Fibroblast of skin of right quadriceps (primary cell): ENCODE measurements at places on chromosomes 5 and 9.

DNA sequence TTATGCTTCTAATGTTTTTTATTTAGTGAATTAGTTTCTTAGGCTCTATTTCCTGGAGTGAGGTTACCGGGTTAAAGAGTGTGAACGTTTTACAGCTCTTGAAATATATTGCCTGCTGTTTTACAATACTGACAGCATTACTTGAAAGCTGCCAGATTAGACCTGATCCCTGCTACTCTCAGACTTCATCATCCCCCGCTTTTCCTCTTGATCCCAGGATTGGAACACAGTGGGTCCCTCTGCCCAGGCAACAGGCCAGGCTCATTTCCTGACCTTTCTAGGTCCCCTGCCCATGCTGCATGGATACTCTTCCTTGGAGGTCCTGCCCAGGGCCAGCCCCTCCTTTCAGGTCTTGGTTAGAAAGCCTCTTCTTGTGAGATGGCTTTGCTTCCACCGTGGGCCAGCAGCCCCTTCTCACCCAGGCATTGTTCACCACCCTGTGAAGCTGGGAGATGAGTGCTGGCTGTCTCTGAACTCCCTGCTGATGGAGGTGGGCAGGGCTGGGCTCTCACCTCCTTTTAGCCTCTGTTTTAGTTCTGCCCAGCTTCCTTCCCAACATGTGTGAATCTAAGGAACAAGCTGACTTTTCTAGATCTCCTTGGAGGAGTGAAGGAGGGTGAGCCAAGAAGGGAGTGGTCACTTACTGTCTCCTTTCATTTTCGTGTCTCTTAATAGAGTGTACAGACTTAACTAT lies 15.5 kb upstream of the FAM120AOS start:
- DNase-seq = no peak

DNA sequence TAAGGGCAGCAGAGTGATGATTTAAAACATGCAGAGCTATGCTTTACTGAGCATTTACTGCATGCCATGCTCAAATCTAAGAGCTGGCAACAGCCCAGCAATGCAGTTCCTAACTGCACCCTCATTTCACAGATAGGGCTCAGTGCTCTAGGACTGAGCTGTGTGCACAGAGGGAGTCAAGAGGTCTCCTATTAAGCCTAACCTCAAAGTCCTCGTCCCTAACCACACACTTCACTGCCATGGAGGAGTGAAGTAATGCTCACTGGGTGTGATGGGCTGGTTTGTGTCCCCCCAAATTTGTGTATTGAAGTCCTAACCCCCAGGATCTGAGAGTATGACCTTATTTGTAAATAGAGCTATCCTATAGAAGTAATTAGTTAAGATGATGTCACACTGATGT lies 25.9 kb downstream of the BARX1 start:
- DNase-seq = no peak

DNA sequence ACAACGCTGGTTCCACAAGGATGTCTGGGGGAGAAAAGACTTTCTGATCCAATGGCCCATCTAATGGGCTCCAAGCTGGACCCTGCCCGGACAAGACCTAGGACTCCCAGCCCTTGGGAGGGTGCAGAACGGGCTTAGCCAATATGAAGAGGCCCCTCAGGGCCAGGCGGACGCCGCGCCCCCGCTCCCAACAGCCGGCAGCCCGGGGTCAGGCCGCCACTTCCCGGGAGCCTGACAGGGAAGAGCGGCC lies 493 bp downstream of the P4HA2 start:
- DNase-seq = no peak

DNA sequence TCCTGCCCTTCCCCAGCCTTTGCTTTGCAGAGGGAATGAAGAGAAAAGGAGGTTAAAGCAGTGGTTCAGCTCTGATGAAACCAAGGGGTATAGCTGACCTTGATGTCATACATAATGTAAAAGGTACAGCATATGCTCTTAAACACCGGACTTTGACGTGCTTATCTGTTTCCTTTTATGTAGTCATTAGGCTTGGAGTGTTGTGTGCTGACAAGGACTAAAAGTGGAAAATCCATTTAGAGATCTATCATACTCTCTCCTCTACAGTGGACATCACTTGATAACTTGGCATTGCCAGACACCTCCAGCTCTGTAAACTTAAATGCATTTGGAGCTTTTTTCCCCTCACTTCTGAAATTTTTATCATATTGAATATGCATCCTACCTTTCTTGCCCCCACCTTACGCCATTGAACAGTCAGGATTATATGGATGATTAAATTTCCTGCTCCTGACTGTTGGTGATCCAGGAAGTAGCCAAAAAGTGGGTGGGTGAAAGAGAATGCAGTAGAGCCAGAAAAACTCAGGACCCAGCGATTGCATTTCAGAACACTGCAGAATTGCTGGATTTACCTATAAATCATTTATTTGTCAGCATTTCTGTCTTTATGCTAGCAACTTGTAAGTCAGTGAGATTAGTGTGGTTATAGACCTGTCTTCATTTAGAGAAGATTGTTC lies 4.1 kb downstream of the TNFAIP8 start:
- no peak for DNase-seq

GRCh38 chr5:127957183-127957582 lies 126.4 kb upstream of the SLC12A2 start:
- DNase-seq = no peak

DNA sequence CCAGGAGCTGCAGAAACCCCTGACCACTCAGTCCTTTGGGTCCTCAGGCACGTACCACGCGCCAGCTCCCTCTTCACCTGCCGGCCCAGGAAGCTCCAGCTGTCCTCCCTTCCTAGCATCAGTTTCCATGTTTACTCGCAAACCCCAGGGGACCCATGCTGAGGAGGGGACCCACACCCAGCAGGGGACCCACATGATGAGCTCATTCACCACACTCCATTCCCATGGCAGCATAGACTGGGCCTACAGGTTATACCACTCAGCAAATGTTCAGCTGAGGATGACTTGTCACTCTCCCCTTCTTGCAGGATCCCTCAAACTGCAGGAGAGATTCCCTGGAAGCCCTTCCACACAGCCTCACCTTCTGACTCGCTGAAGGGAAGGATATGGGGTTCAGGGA lies 73.5 kb upstream of the GALNT10 start:
- no peak for DNase-seq

- peak; percentile 10 for DNase-seq
These were observed 618.7 kb downstream of the DNAH5 start for GRCh38 chr5:13325765-13326164.

- no peak for DNase-seq
These were observed 152.0 kb upstream of the LRRTM2 start for GRCh38 chr5:139027150-139027549.

DNA sequence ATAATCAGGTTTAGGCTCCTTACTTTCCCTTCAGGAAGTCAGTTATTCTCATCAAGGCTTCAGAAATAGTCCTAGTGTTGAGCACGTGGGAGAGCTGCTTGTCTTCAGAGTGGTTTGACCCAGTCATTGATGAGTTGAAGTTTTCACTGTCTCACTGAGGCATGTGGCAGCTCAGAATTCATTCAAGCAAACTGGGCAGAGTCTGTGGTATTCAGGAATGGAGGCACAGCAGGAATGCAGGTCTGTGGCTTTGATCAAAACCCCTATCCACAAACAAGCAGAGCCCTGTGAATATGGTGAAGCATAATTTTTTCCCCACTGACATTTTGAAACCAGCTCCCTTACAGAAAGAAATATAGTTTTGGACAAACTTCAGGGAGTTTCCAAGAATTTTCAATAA lies 207.3 kb downstream of the CD180 start:
- peak; percentile 61 for DNase-seq

DNA sequence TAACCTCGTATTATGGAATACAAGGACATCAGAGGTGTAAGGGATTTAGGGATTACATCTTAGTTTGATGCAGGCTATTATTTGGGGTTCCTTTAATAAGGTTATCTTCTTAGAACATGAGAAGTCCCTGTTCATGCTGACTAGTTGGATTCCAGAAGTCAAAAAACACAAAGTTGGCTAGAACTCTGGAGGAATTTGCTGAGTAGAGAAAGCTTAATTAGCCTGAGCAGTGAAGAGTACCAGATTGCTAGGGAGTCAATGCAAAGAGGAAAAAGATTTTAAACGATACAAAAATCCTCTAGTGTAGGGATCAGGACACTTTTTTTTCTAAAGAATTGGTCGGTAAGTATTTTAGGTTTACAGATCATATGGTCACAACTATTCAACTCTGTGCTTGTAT lies 1872.5 kb upstream of the C9orf72 start:
- no peak for DNase-seq

GRCh38 chr9:11973011-11973410 lies 720.2 kb upstream of the TYRP1 start:
- DNase-seq = peak; percentile 5

GRCh38 chr9:21668516-21668915 lies 133.9 kb upstream of the MTAP start:
- no peak for DNase-seq

DNA sequence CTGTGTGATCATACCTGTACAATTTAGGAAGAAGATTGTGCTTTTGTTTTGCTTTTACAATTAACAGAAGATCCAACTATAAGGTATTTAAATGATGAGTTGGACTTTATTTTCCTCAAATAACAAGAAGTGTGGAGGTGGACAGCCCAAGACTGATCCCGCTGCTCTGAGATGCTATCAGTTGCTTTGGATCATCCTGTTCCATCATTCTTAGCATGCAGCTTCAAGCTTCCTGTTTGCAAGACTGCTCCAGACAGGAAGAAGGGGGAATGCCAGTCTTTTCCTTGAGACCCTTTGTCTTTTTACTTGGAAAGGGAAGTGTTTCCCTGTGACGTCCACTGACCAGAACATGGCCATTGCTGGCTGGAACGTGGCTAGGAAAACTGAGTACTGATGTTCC lies 250.8 kb downstream of the ZSWIM6 start:
- DNase-seq = no peak

- peak; percentile 37 for DNase-seq
These were observed 2.4 kb downstream of the SOWAHA start for GRCh38 chr5:132815454-132815853.

- no peak for DNase-seq
These were observed 84.3 kb downstream of the GHR start for GRCh38 chr5:42507451-42508097.

DNA sequence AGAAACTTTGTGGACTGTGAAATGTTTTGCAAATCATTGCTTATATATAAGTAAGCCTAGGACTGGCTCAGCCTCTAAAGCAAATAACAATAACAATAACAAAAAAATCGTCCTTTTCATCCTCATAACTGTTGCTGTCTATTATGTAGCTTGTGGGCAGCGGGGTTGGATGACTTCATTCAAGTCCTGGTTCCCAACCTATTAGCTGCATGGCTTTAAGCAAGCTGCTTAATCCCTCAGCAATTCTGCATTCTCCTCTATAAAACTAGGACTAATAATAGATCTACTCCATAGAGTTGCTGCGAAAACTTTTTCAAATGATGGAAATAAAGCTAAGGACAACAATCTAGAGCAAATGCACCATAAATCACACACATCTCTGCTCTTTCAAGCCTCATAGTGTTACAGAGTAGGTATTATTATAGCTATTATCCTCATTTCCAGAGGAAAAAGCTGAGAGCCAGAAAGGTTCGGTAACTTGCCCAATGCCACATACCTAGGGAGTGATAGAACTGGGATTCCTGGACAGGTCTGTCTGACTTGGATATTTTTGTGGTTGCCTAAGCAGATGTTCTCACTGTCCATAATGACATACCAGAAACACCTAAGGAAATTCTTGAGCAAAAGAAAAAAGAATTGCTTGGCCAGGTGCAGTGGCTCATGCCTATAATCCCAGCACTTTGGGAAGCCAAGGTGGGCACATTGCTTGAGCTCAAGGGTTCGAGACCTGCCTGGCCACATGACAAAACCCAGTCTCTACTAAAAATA lies 98.8 kb upstream of the ADRA1B start:
- DNase-seq = no peak

DNA sequence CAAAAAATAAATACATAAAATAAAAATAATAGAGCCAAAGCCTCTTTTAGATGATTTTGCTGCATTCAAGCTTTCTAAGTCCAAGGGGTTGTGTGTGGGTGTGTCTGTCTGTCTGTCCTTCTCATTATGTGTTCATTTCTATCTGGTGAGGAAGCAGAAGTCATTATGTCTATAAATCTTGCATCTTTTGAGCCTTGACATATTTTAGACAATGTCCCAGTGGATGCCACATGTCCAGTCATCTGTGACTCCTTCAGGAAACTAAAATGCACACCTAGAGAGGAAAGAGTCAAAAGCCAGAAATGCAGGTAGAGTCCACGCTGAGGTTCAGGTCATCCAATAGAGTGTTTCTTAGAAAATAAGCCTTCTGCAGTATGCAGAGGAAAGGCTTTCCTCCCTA lies 80.9 kb downstream of the GALNT10 start:
- no peak for DNase-seq

- DNase-seq = no peak
These were observed 145.0 kb downstream of the MED27 start for GRCh38 chr9:131934673-131935072.

DNA sequence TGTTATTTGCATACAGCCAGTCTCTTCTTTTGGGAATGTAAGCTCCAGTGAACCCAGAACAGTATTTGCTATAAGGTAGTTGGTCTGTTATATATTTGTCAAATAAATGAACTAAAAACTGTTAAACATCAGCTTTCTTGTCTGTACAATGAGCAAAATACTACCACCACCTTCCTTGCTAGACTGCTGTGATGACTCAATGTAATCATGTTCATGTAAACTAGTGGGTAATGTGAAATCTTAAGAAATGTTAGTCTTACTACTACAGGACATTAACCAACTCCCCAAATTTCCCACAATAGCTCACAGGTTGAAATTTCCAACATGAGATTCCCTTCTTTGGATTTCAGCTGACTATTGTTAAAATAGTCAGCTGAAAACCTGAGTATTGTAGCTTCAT lies 176.1 kb downstream of the TRPM3 start:
- no peak for DNase-seq

- no peak for DNase-seq
These were observed 5.3 kb downstream of the MROH2B start for GRCh38 chr5:41065691-41066335.

GRCh38 chr5:138533973-138534941 lies 8.8 kb downstream of the ETF1 start:
- no peak for DNase-seq

GRCh38 chr9:14131356-14132088 lies 182.4 kb downstream of the NFIB start:
- no peak for DNase-seq

DNA sequence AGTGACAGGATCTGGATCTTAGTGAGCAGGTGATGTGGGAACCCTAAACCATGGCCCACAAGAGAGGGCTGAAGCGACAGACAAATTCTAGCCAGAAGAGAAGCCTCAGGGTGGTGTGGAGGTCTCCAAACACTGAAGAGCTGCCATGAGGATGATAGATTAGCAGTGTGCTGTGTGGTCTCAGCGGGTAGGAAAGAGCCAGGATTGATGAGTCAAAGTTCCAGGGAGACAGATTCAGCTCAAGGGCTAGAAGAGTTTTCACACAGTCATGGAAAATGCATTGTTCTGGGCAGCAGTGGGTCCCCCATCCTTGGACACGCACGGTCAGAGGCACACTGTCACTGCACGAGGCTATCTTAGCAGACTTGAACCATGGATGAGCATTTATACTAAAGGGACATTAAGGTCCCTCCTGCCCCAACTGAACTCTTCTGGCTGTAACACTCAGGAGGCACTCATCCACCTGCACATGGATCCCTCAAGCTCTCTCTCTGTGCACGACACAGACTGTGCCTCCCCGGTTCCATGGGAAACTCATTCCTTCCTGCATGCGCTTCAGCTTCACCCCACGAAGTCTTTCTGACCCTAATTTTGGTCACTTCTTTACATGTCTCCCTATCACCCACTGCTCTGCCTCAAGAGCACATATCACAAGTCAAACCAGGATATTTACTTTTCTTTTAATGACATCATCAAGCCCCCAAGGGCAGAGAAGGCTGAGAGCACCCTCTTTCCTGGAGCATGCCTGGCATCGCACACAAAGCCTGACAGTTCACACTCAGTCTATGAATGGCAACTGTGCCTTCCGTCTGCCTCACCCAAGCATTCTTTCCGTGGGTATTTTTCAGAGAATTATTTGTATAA lies 84.8 kb downstream of the TLE1 start:
- DNase-seq = peak; percentile 20
